ENCODE measurements at places on chromosomes 11 and 22. TPM values are rescaled to one million over a fixed set of nuclear protein-coding genes. Genes with fewer than 3 reads are reported as not detected.

Gene MRGPRX4
- not detected for total RNA-seq

Gene APOBEC3F
- 39.6 TPM for total RNA-seq

Gene PKNOX2
- not detected for total RNA-seq

Gene KCNJ11
- total RNA-seq: 0.42 TPM

Gene KCNJ1
- total RNA-seq: not detected

Gene PIWIL4
- total RNA-seq: 0.69 TPM

Gene MAP6
- 8.4 TPM for total RNA-seq

Gene CNTF
- total RNA-seq: 3.1 TPM

Gene XBP1
- total RNA-seq: 388 TPM

Gene DUSP8
- 1.3 TPM for total RNA-seq

Gene GGT5
- 0.22 TPM for total RNA-seq

Gene MFNG
- 207 TPM for total RNA-seq

Gene CLTCL1
- total RNA-seq: 0.66 TPM

Gene CFL1
- total RNA-seq: 1,611 TPM

Gene NLRP10
- not detected for total RNA-seq

Gene WNT11
- total RNA-seq: 0.71 TPM

Gene SLC2A11
- total RNA-seq: 5.7 TPM

Gene APOL5
- total RNA-seq: not detected

Measured in T-helper 1 cell treated with Interleukin-12 subunit alpha and Interleukin-12 subunit beta and Interleukin-4 antibody, amounts not matched to agents 30 ng/mL and 1 ng/mL, for 36 hours (primary cell).